Sigmoid colon (tissue), 7 donors: ENCODE measurements at places on chromosomes 1 and 21. TPM values are rescaled to one million over a fixed set of nuclear protein-coding genes. Genes with fewer than 3 reads are reported as not detected.

Gene RPL22
- total RNA-seq, result 267 TPM

Gene TAL1
- 3.2 TPM for total RNA-seq

Gene CFAP107
- not detected for total RNA-seq

Gene SMIM11
- 11.8 TPM for total RNA-seq

GRCh38 chr1:160705742-160706141, 5.9 kb downstream of the CD48 start:
- DNase-seq, result no peak

Gene ETV3L
- not detected for total RNA-seq
